ENCODE measurements at places on chromosomes 2 and 18. TPM values are rescaled to one million over a fixed set of nuclear protein-coding genes. Genes with fewer than 3 reads are reported as not detected.

GRCh38 chr2:107584577-107584976 lies 242.1 kb upstream of the RGPD4 start:
- H3K36me3 ChIP-seq = no peaks in the 10 kb centered on the region
- H3K27me3 ChIP-seq = no peaks in the 10 kb centered on the region
- no peak for DNase-seq
- H3K4me3 ChIP-seq = no peak overlapping the region
- H3K4me1 ChIP-seq = no peaks in the 10 kb centered on the region

- no peak overlapping the region for H3K4me3 ChIP-seq
- H3K36me3 ChIP-seq = no peaks in the 10 kb centered on the region
- H3K4me1 ChIP-seq = peaks cover 26% of the 10 kb centered on the region
- no peak for DNase-seq
These were observed 49.1 kb upstream of the ATP6V1B1 start for GRCh38 chr2:70886541-70886987.

- no peak overlapping the region for H3K4me3 ChIP-seq
- DNase-seq = no peak
- peaks cover 3% of the 10 kb centered on the region for H3K4me1 ChIP-seq
- H3K36me3 ChIP-seq = no peaks in the 10 kb centered on the region
- no peak overlapping the region for H3K27ac ChIP-seq
- no peaks in the 10 kb centered on the region for H3K27me3 ChIP-seq
These were observed 160.3 kb downstream of the L3MBTL4 start for GRCh38 chr18:6254456-6254855.

DNA sequence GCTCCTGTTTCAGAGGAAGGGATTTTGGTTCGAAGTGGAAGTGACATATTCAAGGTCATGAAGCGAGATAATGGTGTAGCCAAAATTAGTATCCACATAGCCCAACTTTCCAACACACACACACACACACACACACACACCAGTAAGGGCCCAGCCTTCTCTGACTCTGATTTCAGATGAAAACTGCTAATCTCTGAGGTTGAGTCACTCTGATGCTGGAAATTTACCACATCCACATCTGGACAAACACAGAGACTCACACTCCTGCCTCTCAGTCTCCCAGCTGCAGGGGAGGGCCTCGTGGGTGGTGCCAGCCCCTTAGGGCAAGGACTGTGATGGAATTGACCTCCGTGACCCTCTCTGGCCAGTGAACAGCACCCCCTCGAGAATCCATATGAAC lies 29.0 kb upstream of the SLC35F6 start:
- no peaks in the 10 kb centered on the region for H3K27me3 ChIP-seq
- no peak for DNase-seq
- no peaks in the 10 kb centered on the region for H3K36me3 ChIP-seq
- H3K27ac ChIP-seq = no peak overlapping the region
- H3K4me1 ChIP-seq = no peaks in the 10 kb centered on the region
- no peak overlapping the region for H3K4me3 ChIP-seq

DNA sequence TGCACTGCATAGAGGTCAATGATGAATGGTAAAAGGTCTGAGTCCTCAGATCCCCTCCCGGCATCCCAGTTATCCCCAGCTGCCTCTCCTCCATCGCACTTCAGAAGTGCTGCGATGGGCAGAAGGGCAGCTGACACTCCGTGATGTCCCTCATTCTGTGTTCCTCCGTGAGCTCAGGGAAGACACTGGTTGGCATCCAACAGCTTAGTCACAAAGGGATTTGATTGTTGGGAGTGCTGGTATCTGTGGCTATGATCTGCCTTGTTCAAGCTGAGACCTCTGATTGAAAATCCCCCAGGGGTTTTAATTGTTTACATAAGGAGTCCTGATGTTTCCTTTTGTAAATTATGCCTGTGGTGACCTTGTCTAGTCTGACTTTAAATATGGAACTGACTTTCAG lies 19.0 kb upstream of the SAG start:
- H3K4me1 ChIP-seq = no peaks in the 10 kb centered on the region
- H3K4me3 ChIP-seq = no peak overlapping the region
- peak; percentile 14 for DNase-seq

GRCh38 chr18:3648641-3649040 lies 198.7 kb downstream of the TGIF1 start:
- H3K27me3 ChIP-seq = no peaks in the 10 kb centered on the region
- H3K4me1 ChIP-seq = peaks cover 5% of the 10 kb centered on the region
- DNase-seq = no peak
- no peak overlapping the region for H3K27ac ChIP-seq
- H3K36me3 ChIP-seq = no peaks in the 10 kb centered on the region

DNA sequence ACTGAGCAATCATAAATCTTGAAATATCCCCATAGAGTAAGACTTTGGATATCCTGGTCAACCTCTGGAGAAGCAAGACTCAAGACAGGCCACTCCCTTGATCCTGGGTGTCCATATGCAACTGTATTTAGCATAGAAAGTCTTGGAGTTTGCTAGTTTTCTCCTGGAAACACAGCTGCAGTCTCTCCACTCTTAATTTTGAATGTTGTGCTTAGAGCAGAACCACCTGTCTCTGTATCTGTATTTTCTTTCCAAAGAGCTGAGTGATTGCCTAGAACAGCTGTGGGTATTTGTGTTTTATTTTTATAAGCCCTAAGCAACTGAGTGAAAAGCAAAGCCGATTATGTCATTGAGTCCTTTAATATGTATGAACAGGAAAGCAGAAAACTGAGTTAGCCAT lies 64.1 kb upstream of the ADAM23 start:
- no peak overlapping the region for H3K27ac ChIP-seq
- no peaks in the 10 kb centered on the region for H3K36me3 ChIP-seq
- H3K4me1 ChIP-seq = no peaks in the 10 kb centered on the region
- DNase-seq = no peak

ST8SIA5 gene
- under 0.01 TPM for total RNA-seq

HOXD8 gene
- total RNA-seq = 13.9 TPM

ARHGEF33 gene
- 2.2 TPM for total RNA-seq

- no peak for DNase-seq
- H3K27me3 ChIP-seq = no peaks in the 10 kb centered on the region
- no peaks in the 10 kb centered on the region for H3K4me1 ChIP-seq
- no peak overlapping the region for H3K27ac ChIP-seq
- no peaks in the 10 kb centered on the region for H3K36me3 ChIP-seq
These were observed 167.6 kb downstream of the LAMA1 start for GRCh38 chr18:6949800-6950586.
